SW480 (cell line): ENCODE measurements at places on chromosomes 12 and 14.

- peak; percentile 42 for DNase-seq
Measured at GRCh38 chr12:80837342-80837978, 100.3 kb downstream of the LIN7A start.

DNA sequence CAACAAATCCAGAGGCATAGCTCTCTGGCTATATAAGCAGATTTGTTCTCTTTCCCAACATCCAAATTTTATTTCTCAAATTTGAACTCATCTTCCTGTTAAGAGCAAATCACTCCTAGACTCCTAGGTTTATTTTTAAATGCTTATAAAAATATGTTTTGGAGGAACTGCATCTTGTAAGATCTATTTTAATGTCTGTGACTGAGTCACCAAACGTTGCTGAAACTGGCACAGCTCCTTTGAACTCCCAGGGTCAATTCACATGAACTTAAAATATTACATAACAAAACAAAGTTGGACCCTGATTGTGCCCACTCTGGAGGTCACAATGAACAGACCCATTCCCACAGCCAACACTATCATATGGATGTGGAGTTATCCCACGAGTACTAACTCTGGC is 23.9 kb downstream of the ANAPC7 start:
- DNase-seq, result no peak

DNA sequence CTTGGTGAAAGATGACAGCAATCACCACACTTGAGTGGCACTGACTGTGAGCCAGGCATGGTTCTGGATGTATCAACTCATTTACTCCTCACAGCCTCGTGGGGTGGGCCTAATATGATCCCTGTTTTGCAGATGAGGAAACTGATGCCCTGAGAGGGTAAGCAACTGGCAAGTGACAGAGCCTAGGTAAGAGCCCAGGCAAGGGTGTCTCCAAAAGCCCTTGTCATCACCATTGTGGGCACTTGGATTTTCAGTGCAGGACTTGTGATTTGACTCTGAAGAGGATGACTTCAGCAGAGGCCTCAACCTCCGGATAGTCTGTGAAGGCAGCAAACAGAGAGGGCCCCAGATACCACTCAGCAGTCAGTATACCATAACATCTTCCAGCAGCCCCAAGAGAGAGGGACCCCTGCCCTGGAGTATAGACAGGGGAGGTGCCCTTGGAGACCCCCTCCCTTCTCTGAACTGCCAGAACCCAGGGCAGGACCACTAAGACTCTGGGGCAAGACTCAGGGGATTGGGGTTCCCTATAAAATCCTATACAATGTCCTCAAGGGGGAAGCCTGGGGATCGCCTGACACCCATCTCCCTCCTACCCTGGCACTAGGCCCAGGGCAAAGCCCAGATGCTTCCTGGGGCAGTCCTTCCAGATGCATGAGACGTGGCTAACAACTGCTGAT is 7.1 kb upstream of the KRT5 start:
- no peak for DNase-seq

DNA sequence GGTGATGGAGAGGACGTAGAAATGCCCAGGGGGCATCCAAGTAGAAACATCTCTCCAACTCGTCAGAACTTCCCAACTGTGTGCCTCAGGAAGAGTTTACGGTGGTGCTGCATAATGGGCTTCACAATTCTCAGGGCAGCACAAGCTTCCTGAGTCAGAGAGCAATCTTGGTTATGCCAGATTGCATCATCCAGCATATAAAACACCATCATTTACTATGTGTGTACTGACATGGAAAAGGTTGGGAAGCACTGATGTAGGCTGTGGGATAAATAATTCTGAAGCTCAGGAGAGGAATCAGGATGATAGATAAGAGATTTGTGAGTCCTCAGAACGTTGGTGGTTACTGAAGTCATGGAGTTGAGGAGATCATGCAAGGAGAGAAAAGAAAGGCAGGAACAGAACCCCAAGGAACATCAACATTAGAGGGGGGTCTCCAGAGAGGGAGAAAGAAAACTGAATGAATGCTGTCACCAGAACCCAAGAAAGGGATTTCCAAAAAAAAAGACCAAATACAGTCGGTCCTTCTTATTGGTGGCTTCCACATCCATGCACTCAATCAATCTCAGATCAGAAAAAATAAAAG is 4.7 kb upstream of the NCKAP5L start:
- DNase-seq, result peak; percentile 82

DNA sequence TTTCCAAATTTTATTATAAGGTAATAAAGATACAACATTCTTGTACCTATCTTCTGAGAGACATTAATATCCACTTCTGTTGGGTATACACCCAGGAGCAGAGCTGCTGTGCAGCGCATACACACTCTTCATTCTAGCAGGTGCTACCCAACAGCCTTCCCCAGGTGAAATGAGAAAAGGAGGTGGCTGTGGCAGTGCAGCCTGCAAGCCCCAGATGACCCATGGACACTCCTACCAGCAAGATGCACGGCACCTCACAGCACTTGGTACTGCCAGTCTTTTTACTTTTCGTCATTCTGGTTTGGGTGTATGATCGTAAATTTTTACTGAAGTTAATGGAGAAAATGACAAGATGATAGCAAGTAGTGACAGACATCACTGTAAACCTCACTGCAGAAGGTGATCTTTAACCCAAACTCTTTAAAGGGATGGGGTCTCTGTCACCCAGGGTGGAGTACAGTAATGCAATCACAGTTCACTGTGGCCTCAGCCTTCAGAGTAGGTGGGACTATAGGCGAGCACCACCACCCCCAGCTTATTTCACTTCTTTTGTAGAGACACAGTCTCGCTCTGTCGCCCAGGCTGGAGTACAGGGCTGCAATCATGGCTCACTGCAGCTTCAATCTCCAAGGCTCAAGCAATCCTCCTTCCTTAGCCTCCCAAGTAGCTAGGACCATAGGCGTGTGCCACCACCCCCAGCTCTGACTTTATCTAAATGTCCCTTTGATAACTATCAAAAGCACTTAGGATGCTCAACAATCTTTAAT is 26.5 kb downstream of the VPS37B start:
- no peak for DNase-seq

DNA sequence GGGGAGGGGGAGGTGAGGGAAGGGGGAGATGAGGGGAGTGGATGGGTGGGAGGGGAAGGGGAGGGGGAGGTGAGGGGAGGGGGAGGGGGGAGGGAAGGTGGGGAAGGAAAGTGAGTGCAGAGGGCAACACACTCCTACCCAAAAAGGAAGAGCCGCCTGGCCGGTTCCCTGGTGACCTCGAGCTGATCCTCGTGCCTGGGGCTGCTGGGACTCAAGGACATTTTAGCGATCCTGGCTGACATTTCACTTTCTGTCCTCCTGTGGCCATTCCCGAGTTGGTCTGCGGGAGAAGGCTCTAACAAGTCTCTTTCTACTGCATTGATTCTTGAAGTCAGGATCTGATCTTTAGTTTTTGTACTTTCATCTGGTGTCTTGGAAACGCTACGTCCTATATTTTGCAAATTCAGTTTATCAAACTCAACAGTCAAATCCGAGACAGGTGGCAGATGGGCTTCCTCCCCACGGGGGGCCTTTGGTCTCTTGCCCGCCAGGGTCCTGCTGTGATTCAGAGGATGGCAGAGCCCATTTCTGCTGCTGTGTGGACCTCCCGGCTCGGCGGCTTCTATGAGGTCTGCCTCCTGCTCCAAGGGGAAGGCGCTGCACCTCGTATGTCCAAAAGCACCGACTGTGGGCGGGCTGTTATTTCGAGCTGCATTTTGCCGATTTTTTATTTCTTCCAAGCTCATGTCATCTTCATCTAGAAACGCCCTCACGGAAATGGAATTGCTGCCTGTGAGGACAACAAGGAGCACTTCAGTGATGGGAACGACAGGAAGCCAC is 19.1 kb downstream of the PGAM5 start:
- peak; percentile 17 for DNase-seq

- DNase-seq, result no peak
Measured at GRCh38 chr12:109961201-109961600, 35.0 kb downstream of the GIT2 start.

GRCh38 chr12:124694250-124694649 is 126.8 kb upstream of the NCOR2 start:
- DNase-seq, result peak; percentile 30

GRCh38 chr12:90969346-90969745 is 14.4 kb upstream of the CCER1 start:
- no peak for DNase-seq

GRCh38 chr12:13942826-13943225 is 38.6 kb downstream of the GRIN2B start:
- DNase-seq, result no peak

DNA sequence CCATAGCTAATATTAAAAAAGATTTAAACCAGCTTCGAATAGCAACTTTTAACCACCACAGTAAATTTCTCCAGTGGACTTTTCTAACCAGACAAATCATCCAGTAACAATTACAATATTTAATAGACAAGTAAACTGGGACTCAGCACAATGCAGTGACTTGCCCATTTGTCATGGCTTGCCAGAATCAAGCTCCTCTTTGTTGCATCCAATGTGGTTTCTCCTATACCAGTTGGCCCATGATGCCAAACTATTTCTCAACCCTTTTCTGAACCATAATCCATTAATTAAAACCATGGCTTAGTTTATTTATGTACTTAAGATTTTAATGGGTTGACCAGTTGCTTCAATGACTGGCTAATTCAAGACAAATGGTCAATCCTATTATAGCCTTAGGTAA is 64.4 kb downstream of the DIO2 start:
- DNase-seq, result no peak

GRCh38 chr12:48145981-48146380 is 11.3 kb downstream of the ASB8 start:
- DNase-seq, result no peak

GRCh38 chr14:65321370-65321875 is 91.1 kb upstream of the FUT8 start:
- no peak for DNase-seq

- DNase-seq, result no peak
Measured at GRCh38 chr14:81260732-81261131, 40.0 kb upstream of the GTF2A1 start.

- DNase-seq, result no peak
Measured at GRCh38 chr12:23535441-23535840, 414.0 kb downstream of the SOX5 start.

DNA sequence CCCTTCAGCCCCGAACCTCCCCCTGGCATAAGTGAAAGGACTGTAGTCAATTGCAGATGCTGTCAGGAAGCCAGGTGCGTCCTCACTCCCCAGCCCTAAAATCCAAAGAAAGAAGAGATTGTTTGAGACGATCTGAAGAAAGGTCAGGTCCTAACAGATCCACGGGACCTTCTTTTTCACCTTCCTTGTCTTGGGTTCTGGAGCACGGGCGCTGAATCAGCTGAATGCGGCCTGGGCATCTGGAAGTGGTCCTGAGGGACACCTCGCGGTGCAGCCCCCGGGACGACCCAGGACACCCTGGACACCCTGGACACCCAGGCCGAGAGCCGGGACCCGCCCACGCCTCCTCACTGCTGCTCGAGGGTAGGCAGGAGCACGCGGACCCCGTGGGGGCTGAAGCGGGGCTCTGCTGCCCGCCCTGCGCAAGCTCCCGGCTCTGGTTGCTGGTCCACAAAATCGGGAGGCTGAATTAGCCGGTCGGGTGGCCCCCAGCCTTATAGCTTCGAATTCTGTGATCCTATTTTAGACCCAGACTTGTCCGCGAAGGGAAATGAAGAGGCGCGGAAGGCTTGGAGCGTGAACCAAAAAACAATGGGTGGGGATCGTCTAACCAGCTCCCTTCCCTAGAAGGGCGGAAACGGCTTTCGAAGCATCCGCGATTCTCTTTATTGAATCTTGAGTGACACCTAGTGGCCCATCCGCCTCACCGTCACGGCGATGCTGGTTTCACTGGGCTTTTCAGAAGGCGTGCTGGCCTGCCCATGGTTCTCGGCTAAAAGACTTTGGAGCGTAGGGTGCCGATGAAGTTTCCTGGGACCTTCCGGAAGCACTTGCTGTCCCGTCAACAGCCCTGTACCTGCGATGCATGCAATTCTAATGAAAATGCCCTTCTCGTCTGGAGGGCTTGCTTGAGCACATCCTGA is 46.4 kb upstream of the PLXNC1 start:
- peak; percentile 84 for DNase-seq

DNA sequence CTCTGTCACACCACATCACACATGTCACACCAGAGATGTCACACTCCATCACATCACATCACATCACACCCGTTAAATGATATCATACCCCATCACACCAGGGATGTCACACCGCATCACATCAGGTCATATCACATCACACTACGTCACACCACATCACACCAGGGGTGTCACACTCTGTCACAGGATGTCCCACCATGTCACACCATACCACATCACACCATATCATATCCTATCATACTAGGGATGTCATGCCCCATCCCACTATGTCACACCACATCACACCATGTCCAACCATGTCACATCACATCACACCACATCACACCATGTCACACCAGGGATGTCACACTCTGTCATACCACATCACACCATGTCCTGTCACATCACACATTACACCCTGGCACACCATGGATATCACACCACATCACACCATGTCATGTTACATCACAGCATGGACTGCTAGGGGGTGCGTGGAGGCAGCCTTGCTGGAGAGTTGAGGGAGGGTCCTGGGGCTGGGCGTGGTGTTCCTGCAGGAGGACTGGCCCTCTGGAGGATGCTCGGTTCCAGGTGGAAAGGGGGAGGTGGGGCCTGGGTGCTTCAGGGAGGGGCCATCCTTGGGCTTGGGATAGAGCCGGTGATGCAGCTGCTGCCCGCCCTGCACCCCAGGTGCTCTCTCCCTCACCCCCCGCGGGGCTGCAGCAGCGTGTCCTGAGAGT is 134.6 kb downstream of the TMEM121 start:
- DNase-seq, result no peak

DNA sequence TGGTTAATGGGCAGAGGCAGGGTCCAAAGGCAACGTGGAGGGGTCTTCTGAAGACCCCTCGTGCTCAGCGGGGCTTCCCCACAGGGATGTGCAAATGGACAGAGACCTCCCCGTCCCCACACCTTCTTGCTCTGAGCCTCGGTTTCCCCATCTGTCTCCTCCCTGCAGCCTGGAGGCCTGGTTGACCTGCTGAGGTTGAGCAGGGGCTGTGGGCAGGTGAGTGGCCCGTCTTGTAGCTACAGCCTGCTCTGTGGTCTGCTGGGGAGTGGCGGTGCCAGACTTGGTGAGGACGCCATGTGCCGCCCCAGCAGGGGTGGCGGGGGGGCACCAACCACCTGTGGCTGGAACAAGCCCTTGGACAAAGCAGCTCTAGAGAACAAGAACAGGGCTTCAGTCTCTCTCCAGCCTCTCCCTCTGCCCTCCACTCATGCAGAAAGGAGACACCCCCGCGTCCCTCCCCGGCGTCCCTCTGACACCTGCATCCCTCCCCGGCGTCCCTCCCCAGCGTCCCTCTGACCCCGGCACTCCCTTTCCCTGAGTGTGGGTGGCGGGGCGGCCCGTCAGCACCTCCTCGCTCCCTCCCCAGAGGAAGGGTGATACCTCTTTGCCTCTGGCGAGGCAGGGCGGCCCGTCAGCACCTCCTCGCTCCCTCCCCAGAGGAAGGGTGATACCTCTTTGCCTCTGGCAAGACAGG is 83.7 kb downstream of the NOC4L start:
- DNase-seq, result no peak

GRCh38 chr14:68586896-68587751 is 205.7 kb downstream of the ZFP36L1 start:
- DNase-seq, result no peak

GRCh38 chr14:44700694-44701093 is 193.6 kb upstream of the FSCB start:
- no peak for DNase-seq

- no peak for DNase-seq
Measured at GRCh38 chr12:14938301-14938700, at the start of gene ERP27. Gene ERP27 (minus strand): TSS chr12:14938537. CDS start chr12:14938508, 29 bp downstream.

GRCh38 chr12:91215940-91216454 is 33.4 kb upstream of the DCN start:
- DNase-seq, result no peak
